ENCODE measurements at places on chromosomes 3 and 15. TPM values are rescaled to one million over a fixed set of nuclear protein-coding genes. Genes with fewer than 3 reads are reported as not detected.

Gene CDC25A
- 2.7 TPM for total RNA-seq

Gene NEK10
- total RNA-seq, result 7.9 TPM

Gene STX19
- total RNA-seq, result not detected

Gene TAGLN3
- total RNA-seq, result not detected

Gene ZNF860
- total RNA-seq, result 1.5 TPM

Gene MRPL46
- 15.7 TPM for total RNA-seq

Gene P2RY1
- total RNA-seq, result not detected

DNA sequence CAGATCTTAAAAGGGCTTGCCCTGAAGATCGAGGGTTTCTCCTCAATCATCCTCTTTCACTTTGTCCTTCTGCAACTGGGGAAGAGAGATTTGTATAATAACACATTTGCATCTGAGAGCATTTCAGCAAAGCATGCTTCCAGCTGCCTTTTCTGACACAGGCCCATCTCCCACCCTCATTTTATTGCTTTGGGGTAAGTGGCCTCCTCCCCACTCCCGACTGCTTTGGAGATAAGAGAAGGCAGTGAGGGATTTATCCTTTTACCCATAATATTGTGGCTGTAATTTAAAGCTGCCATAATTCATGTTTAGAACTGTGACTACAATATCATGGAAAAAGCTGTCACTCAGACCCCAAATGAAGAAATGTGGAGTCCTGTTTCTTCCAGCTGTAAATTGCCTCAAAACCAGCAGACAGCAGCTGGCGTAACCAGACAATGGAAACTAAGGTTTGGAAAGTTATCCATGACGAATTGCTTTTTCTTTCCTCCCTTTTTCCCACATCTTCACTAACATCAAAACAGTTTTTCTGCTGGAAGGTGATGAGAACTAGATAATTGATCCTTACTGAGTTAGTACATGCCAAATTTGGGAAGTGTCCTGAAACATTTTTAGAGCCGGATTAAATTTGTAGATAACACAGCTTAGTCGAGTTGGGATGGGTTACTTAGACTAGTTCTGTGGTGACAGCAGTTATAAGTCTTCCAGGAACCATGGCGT is 104.2 kb upstream of the PFN2 start:
- no peak for DNase-seq

- no peak for DNase-seq
Measured at GRCh38 chr3:42758126-42758525, 14.9 kb downstream of the CCDC13 start.

GRCh38 chr3:117278424-117279190 is 569.0 kb downstream of the TUSC7 start:
- no peak for DNase-seq

GRCh38 chr3:113468539-113468938 is 27.2 kb upstream of the CFAP44 start:
- no peak for DNase-seq

GRCh38 chr15:57972864-57973263 is 92.6 kb downstream of the ALDH1A2 start:
- no peak for DNase-seq

GRCh38 chr15:81524496-81524895 is 150.5 kb upstream of the TMC3 start:
- DNase-seq, result no peak

DNA sequence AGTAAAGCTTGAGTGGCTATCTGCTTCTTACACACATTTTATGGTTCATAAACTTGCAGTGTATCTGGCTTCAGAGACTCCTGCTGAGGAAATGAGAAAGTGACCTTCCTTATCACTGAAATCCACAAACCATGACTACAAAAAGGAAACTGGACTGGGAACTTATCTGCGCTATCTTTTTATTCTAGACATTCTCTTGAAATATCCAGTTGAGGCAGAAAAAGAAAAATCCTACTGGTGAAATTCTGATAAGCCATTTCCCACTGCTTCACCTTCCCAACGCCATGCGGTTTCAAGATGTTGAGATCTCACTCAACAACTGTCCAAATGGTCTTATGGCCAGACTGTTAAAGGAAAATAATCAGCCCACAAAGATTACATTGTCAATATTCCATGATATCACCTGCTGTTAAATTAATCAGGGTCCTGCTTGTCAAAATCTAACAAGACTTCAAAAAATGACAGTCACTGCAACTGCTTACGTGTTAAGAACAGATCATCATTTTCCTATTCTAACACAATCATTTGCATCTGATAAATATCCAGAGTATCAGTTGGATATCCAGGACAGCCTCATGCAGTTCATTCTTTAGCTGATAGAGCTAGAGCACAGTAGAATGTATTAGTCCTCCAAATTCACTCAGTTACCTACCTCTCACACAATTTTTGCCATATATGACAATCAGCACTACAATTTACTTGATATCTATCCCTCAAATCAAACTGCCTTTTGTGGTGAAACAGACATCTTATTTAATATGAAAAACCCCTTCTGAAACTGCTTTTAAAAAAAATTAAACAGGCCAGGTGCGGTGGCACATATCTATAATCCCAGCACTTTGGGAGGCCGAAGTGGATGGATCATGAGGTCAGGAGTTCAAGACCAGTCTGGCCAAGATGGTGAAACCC is 538.1 kb downstream of the MAGI1 start:
- DNase-seq, result no peak

DNA sequence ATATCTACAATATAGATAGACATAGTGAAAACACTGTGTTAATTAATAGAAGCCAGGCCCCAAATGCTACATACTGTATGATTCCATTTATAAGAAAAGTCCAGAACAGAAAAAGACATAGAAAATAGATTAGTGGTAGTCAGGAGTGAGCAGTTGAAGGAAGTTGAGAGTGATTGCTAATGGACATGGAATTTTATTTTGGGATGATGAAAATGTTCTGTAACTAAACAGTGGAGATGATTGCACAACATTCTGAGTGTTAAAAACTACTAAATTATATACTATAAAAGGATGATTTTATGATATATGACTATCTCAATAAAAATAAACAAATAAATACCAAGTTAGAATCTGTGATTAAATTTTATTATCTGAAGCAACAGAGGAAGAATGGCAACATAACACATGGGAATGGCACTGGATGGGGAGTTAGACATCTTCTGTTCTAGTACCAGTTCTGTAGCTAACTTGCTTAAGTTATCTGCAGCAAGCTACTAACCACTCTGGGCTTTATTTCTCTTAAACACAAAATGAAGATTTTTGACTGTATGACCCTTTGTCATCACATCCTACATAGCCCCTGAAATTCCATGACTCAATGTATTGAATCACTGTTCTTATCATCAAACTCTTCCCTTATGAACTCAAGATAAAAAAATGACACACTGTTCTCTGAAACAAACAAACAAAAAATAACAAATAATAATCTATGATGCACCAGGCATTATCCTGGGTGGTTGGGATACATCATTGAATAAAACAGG is 612.7 kb downstream of the TBL1XR1 start:
- DNase-seq, result no peak

- no peak for DNase-seq
Measured at GRCh38 chr15:62887113-62887570, 155.4 kb upstream of the TPM1 start.

- no peak for DNase-seq
Measured at GRCh38 chr3:29189328-29189727, 91.5 kb upstream of the RBMS3 start.

DNA sequence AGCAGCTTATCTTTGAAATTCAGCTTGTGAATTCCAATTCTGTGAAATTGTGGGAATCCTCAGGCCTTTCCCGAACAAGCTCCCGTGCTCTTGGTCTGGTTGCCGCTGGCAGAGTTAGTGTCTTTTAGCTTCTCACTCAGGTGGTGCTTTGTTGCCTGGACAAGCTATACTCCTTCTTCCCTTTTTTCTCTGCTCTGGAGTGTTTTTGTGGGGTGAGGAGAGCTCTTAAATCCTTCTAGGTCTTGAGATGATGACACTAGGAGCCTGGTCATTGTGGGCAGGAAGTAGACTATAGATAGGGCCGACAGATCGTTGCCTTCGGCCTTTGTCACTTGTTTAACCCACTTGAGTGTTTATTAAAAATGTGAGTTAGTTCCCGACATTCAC is 93.8 kb downstream of the SLCO3A1 start:
- DNase-seq, result no peak

GRCh38 chr3:170323331-170323730 is 34.2 kb upstream of the SKIL start:
- DNase-seq, result no peak

DNA sequence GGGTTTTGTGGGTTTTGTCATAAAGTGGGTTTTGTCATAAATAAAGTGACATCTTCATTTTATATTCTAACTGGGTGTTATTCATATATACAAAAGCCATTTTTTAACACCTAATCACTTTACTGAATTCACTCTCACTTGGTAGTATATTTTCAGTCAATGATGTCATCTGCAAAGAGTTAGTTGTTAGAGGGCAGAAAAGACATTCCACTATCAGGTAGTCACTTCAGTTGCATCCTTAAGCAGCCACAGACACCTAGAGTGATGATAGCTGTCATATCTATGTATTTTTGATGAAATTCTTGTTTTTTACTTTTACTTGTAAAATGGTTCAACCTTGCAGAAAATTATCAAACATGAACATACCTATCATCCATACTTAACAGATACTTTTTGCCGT is 89.0 kb downstream of the DHX36 start:
- no peak for DNase-seq

GRCh38 chr3:51024765-51025632 is 350.3 kb downstream of the DOCK3 start:
- DNase-seq, result no peak

DNA sequence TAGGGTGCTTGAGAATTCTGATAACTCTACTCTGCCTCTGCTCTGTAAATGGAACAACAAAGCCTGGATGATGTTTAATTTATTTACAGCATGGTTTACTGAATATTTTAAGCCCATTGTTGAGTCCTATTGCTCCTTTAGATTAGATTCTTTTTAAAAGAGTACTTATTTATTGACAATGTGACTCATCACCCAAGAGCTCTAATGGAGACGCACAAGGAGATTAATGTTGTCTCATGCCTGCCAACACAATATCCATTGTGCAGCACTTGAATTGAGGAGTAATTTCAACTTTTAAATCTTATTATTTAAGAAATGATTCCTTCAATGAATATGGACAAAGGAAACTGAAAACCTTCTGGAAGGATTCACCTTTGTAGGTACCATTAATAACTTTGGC is 691.4 kb downstream of the ZBBX start:
- no peak for DNase-seq

DNA sequence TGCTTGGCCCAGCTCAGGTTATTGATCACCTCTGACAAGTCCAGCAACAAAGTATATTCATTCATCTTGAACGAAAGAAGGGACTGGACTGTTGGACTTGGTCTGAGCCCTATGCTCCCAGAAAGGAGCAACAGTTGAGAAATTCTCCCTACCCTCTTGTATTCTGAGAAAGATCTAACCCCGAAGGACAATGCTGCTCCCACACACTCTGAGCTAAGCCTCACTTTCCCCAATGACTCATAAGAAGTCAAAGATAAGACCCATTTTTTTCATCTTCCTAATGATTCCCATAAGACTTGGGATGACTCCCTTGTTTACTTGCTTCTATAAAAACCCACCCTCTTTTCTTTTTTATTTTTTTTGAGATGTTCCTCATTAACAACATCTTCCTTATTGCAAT is 549.4 kb upstream of the MDFIC2 start:
- DNase-seq, result no peak

DNA sequence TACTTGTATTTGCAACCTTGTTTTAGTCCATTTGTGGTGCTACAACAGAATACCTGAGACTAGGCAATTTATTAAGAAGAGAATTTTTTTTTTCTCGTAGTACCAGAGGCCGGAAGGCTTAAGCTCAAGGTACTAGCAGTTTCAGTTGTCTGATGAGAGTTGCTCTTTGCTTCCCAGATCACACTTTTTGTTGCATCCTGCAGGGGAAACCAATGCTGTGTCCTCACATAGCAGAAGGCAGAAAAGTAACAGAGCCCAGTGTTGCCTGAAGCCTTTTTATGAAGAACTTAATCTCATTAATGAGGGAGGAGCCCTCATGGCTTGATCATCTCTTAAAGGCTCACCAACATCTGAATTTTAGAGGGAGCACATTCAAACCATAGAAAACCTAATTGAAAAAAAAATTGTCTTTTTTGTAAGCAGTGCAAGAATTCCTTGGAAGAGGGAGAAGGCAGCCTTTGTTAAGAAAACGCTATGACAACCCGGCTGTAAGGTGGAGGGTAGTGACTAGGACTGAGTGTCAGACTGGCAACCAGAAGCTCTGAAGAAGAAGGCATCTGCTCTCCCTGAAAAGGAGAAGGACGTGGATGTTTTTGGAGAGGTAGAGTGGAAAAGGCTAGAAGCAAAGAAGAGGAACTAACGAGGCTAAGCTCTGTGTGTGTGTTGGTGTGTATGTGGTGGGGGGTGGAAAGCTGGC is 1245.3 kb downstream of the ROBO2 start:
- no peak for DNase-seq

DNA sequence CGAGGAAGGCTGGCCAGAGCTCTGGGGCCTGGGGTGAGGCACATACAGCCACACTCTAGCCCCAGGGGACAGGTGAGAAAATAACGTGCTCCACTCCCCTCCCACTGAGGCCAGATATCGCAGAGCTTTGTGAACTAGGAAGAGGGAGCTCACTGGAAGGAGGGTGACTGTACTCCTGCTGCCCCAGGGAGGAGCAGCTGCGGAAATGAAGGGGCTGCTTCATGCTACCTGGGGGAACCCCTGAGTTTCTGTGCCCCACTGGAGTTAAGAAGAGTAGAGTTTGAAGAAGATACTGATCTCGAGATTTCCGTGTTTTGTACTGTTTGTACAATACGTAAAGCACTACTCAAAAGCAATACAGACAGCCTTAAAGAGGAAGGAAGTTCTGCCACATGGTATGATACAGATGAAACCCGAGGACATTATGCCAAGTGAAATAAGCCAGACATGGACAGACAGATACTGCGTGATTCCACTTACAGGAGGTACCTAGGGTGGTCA is 44.6 kb downstream of the CMTM6 start:
- DNase-seq, result no peak

GRCh38 chr3:102972350-102972749 is 537.5 kb downstream of the ZPLD1 start:
- no peak for DNase-seq

All from chondrocyte (in vitro differentiated cells).